ENCODE measurements at places on chromosomes 2 and 18.
A peak's percentile ranks its signal among the peaks of the same experiment; 100 is the strongest.

GRCh38 chr2:72841462-72842125, 15.8 kb upstream of the EXOC6B start:
- no peak for ATAC-seq

DNA sequence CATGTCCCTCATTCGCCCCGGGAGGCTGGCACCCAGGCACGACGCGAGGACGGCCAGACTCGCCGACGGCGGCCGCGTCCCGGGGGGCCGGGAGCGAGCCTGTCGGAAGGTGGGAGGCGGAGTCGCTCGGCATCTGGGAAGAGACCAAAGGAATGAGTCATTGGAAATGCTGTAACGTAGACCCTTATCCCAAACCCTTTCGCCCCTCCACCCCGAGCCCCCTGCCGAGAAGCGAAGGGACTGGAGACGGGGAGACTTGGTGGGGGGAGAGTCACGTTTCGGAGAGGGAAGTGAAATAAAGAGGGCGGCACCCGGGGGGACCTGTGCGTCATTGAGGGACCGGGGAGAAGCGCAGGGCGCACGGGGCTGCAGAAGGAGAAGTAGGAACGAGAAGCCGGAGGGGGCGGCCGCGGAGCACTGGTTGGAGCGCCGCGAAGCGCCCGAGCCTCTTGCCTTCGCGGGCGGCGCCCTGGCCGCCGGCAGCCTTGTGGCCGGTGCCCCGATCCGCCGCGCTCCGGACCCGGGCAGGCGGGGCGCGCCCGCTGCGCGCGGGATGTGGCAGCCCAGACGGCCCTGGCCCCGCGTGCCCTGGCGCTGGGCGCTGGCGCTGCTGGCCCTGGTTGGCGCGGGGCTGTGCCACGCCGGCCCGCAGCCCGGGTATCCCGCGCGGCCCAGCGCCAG, at the start of gene EMILIN2:
Gene EMILIN2 (plus strand): TSS at position 371 of the 681 bp plus-strand sequence. CDS start 183 bp downstream, at position 554.
- peak; percentile 70 for ATAC-seq

GRCh38 chr2:141497272-141497671, 633.5 kb downstream of the LRP1B start:
- no peak for ATAC-seq

GRCh38 chr2:19426941-19427340, 68.5 kb upstream of the OSR1 start:
- no peak for ATAC-seq

DNA sequence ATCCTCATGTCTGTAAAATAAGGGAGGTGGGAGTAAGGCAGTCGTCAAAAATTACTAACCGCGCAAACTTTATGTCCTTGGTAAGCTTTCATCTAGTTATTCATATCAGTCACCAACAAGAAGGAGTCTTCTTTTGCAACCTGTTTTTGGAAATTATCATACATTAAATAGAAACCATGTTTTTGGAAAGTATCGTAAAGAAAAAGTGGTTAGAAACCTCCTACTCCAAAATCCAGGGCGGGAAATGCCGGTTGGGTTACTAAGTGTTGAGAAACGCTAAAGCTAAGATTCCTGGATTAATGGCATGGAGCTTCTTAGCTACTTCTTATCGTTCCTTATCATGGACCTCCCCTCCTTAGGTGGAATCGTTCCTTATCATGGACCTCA, 778 bp downstream of the BBS5 start:
- no peak for ATAC-seq

GRCh38 chr2:11168488-11168887, 13.2 kb downstream of the SLC66A3 start:
- no peak for ATAC-seq

- no peak for ATAC-seq
Measured at GRCh38 chr2:164275659-164276058, 345.6 kb downstream of the GRB14 start.

DNA sequence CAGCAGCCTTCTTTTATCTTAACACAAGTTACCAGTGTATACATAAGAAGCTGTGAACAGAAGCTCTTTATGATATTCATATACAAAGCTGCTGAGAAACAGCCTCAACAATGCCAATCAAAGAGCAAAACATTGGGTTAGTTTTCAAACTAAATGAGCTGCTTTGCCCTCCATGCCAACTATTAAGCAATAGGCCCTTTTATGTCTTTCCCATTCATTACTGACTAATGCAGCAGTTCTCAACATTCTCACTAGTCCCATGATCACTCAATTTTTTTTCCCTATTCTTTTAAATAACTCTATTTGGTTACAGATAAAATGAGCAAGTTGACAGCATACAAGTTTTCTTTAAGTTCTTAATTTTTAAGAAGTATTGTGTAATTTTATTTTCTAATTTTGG, 57.9 kb upstream of the FRZB start:
- peak; percentile 79 for ATAC-seq

DNA sequence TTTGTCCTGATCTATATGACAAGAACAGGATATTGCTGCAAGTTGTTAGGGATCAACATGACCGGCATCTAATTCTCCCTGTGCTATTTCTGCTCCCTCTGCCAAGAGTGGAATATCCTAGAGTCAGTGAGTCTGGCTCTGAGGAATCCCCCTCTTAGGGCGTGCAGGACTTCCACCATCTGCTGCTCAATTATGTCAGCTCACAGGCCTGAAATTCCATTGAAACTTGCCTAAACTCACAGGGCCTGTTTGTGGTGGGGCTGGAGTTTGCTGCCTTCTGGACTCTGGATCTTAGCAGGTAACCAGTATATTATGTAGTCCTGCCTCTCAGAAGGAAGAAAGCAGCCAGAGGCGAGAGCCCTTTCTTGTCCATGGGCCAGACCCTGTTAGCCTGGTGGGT, 323.0 kb downstream of the TSN start:
- ATAC-seq = no peak

DNA sequence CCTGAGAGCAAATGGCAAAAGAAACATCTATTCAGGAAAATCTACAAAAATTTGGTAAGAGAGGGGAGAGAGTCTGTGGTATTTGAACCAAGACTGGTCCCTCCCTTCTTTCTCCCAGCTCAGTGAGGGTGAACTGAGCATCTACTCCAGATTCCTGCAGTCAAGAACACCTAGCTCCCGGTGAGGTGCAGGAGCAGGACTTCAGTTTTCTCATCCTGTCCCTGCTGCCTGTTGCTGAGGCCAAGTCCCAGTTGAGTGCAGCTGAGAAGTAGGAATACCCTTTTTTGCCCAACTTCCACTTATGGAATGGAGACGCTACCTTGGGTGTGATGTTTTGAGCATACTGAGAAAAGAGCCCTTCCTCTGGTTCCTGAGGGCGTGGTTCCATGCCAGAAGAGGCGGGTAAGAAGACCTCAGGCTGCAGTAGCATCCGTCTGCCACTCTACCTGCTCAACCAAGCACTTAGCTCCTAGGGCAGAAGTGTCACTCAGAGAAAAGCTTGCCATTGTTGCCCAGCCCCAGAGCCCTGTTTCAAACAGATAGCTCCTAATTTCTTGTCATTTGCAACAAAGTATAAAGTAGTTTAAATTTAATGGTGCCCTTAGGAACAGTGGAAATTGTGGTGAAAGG, 112.9 kb downstream of the SOS1 start:
- ATAC-seq = no peak

DNA sequence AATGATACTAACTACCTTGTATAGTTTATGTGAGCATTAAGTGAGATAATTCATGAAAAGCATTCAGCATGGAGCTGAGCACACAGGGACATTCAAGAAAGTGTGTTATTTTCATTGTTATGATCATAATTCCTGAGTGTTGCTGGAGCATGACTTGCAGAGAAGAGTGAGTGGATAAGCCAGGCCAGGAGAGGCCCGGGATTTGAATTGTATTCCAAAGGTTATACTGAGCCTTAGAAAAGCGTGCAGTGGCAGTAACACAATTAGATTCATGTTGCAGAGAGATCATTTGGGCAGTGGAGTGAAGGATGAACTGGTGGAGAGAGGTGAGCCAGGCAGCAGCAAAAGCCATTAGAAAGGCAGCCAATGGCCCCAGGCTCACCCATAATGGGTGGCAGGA, 142.9 kb upstream of the SH3BP4 start:
- ATAC-seq = no peak

DNA sequence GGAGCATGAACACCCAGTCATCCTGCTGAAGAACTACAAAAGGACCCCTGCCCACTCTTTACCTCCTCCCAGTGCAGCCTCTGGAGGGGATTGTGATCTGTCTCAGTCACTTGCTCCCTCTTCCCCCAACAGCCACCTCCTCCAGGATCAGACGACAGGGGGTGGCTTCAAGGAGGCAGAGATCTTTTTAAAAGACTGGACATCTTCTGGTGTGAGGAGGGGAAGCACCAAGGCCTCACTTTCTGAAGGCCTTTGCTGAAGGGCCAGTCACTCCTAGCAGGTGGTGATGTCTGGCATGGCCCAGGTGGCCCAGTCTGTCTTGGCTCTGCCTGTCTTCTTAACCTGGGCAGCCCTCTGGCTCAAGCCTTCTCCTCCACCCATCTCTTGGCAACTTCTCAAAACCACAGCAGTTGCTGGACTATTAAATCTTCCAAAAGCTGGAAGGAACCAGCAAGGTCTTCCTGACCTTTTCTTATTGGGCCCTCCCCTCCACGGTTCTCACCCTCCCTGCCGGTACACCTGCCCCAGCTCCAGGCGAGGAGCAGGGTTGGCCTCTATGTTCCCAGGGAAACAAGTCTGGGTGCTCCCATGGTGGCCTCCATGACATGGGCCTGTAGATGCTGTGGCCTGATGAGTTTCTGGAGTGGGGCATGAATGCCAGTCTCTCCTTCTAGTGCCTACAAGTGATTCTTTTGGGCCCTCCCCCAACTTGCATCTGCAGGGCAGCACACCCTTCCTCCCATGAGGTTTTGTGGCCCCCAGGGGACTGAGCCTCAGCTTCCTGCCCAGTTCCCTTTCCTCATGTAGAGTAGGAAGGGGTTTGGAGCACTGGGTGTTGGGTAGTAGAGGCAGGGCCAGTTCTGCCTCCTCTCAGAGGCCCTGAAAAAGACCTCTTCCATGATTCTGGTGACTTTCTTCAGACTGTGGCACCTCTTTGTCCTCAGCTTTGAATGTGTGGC, 5.0 kb upstream of the ATP6V1B1 start:
- no peak for ATAC-seq

Measured in gastroesophageal sphincter (tissue), 4 donors.